Naive thymus-derived CD4-positive, alpha-beta T cell (primary cell): ENCODE measurements at places on chromosomes 1 and 21. TPM values are rescaled to one million over a fixed set of nuclear protein-coding genes. Genes with fewer than 3 reads are reported as not detected.

The KRTAP20-3 gene
- polyA plus RNA-seq, result not detected

DNA sequence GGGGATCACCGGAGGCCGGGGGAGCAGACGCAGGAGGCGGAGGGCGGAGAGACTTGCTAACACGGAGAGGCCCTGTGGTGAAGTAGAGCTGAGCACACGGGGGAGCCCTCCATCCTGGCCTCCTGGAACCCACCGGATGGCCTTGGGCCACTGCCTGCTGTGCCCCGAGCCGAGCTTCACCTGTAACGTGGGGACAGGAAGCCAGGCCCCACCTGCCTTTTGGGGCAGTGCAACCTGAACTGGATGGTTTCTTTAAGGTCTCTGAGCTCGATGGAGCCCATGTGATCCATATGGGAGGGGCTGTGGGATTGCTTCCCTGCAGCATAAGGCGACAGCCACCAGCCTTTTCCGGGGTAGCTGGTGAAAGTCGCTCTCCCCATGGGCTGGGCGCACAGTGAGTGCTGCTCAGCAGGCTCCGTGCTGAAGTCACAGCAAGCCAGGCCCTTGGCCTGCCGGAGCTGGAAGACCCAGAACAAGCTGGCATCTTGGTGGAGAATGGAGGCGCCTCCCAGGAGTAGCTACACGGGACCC, 35.8 kb downstream of the TFF3 start:
- DNase-seq, result no peak

DNA sequence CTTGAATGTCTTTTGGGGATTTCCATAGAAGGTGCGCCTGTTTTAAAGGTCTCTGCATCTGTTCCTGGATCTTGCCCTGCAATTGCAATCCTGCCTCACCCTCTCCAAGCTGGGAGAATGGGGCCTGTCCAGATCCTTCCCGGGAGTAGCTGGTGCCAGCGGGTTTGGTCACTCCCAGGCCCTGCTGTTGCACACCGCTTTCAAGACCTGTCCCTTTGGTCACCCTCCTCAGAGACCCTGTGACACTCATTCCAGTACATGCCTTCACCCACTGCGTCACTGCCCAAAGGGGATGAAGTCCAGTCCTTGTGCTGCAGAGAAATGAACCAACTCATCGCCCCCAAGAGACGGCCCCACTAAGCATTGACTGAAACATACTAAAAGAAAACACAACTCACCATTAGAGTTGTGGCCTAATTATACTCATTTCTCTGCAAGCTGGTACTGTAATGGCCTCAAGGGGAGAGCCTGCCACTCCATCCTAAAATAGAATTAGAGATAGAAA, 1.9 kb upstream of the IRF2BP2 start:
- no peak for DNase-seq

DNA sequence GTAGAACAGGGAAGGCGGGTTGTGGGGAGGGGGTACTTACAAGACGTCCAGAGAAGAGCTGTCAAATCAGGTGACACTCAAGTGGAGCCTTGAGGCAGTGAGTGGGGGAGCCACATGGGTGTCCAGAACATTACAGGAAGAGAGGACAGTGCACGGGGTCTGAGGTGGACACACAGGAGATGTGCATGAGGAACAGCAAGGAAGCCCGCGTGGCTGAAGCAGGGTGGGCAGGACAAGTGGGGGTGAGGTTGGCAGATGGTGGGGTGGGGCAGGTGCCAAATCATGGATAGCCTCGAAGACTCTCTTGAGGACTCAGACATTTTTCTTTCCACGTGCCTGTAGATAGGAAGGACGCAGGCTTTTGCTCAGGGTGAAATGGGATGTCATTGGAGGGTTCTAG, 921 bp downstream of the SMPDL3B start:
- DNase-seq, result no peak

The KIRREL1 gene
- not detected for polyA plus RNA-seq

The EPRS1 gene
- 46.0 TPM for polyA plus RNA-seq

The PTGER3 gene
- not detected for polyA plus RNA-seq

The TNFRSF9 gene
- 0.10 TPM for polyA plus RNA-seq
